ENCODE measurements at places on chromosomes 11 and 22. TPM values are rescaled to one million over a fixed set of nuclear protein-coding genes. Genes with fewer than 3 reads are reported as not detected.
A peak's percentile ranks its signal among the peaks of the same experiment; 100 is the strongest.

Gene APOL4
- not detected for total RNA-seq

- DNase-seq = no peak
These were observed 53.7 kb upstream of the ATXN10 start for GRCh38 chr22:45617948-45618347.

DNA sequence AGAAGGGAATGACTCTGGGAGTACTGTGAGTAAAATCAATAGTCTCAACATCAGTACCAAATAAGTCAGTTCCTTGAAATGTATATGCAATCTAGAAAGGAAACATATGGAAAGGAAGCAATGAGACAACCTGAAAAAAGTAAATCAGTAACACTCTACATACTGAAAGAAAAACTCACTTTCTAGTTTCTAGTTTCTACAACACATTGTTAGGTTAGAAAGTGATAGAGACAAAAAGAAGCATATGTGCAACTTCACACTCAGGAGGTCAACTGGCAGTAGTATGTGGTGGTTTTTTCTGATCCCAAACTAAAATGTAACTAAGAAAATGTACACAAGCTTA, 156.5 kb upstream of the SOX6 start:
- DNase-seq = no peak

DNA sequence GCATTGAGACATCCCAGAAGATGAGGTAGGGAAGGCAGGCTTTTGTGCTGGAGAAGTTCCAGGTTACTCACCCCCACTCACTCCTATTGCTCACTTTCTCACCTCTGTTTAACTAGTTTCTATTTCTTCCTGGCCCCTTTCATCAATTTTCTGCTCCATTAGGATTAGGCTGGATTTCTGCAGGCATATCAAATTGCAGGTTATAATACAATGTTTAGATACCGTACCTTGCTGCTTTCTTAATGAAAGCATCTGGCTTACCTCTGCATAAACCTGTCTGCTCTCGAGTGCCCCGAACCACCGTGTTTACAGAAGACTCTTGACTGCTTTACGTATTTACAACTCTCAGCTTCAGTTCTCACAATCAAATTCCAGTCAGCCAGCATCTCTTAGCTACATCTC, 173.7 kb downstream of the ADAMTS15 start:
- DNase-seq = no peak

Gene CBLIF
- not detected for total RNA-seq

GRCh38 chr11:64229090-64229743, 1.1 kb upstream of the DNAJC4 start:
- no peak for DNase-seq

DNA sequence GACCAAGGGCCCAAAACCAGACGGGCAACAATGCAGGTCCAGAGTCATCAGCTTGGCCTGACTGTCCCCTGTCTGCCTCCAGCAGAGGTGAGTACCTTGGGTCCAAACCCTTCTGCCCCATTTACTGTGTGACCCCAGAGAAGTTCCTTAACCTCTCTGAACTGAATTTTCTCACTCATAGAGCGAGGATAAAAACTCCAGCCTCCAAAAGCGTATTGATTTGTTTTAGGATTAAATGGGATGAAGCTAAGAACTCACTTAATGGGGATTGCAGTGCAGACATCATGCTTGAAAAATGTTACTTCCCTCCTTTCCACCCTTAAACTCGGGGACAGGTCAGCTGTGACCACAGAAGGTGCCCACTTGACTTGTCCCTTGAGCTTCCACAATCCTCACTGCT, 22.6 kb downstream of the IGLL1 start:
- DNase-seq = no peak

DNA sequence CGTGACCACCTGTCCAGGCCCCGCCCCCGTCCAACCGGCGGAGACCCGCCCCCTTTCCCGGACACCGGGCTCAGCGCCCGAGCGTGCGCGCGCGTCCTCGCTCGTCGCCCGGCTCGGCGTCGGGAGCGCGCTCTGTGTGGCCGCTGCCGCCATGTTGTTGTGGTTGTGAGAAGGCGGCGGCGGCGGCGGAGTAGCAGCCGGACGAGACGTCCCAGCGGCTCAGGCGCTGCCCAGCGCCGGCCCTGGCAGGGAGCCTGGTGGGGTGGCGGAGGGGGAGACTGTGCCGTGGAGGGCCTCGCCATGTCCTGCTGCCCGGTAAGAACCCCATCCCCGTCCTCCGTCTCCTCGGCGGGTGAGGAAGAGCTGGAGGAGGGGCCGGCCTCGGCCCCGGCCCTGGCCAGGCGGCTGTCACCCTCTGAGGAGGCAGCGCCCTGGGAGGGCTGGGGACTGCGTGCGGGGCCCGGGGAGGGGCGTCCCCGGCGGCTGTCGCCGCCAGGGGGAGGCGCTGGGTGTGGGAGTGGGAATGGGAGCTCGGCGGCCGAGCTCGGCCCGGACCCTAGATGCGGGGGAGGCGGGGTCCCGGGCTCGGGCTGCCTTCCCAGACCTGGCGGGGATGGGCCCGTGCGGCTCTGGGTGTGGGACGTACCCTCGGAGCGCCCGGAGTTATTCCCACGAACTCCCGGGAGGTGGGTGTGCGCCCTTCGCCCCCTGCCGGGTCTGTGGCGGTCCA, at the start of gene MTMR3:
Gene MTMR3, plus strand, starts transcription at position 130 of the 730 bp plus-strand sequence. CDS start 87,886 bp downstream, outside the sequence.
- peak; percentile 82 for DNase-seq

DNA sequence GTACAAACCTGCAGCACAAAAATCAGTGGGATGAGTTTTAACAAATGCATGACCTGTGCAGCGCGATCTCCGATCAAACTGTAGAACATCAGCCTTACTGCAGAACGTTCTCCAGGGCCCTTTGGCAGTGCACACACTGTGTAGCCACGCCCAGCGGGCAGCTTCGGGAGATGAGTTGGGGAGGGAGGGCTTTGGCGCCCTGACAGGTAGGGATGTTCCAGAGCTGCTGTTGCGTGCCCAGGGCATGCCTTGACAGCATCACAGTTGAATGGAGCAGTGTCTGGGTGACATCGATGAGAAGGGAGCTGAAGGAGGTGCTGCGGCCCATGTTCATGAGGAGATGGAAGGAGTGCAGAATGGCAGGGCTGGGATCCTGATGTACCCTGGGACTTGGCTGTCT, 80.2 kb downstream of the TBC1D22A start:
- no peak for DNase-seq

DNA sequence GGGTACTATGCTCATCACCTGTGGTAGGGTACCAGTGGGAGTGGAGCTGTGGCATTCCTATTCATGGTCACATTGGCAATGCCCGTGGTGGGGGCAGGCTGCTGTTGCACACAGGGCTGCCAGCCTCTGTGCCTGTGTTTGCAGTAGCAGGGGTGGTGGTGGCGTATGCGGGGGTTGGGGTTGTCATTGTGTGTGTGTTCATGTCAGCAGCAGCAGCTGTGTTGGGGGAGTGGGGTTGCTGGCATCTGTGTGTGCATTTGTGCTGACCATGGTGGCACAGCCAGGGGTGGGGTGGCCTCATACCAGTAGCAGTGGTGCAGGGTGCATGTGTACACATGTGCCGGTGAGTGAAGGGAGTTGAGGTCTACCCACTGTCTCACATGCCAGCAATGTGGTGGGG, 34.4 kb downstream of the TMEM225 start:
- no peak for DNase-seq

Gene KDM4E
- total RNA-seq = not detected

DNA sequence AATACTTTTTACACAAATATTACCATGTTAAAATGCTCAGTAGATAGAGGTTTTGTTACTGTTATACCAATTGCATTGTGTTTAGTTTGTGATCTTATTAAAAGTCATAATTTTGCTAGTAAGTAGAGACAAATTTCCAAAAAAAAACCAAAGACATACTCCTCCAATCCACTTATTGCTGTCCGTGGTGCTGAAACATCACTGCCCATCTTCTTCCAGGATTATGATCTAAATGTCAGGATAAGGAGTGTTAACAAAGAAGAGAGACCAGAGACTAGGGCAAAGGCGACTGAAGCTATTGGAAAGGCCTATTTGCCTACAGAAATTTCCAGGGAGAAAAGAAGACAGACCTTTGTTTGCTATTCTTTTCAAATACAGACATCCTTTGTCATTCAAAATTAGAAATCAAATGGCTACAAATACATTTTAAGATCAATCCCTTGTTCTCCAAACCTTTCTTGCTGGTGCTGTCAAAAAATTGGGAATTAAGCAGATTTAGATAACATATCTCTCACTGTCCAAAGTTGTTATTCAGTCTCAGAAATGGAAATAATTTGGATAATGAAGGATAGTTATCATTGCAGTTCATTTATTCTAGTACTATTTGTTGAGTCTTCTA, 199.7 kb downstream of the C11orf91 start:
- no peak for DNase-seq

GRCh38 chr11:94666792-94667721, 99.9 kb downstream of the PIWIL4 start:
- no peak for DNase-seq

Gene P4HA3
- total RNA-seq = 0.74 TPM

GRCh38 chr11:87284306-87284705, 246.6 kb downstream of the TMEM135 start:
- no peak for DNase-seq

- DNase-seq = no peak
These were observed 391.9 kb upstream of the CADM1 start for GRCh38 chr11:115896084-115896483.

Gene OR2AG2
- not detected for total RNA-seq

Gene KRTAP5-3
- total RNA-seq = not detected

- DNase-seq = peak; percentile 65
These were observed 9.4 kb upstream of the LAYN start for GRCh38 chr11:111531136-111531535.

DNA sequence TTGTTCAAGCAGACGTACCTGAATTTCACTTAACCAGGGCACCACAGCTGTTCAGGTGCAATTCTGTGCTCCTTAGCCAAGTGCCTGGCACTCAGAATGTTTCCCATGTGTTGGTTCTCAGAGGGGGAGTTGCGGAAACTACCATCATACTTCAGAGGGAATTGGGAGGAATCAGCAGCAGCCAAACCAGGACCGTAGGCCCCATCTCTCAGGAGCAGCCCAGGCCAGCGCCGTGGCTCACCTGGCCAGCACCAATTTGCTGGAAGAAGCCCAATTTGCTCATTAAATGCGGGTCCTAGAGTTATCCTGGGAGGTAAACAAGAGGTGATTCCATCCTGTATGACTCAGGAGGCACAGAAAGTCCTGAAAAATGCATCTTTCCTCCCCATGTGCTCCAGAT, 435.4 kb downstream of the BRD1 start:
- DNase-seq = no peak

DNA sequence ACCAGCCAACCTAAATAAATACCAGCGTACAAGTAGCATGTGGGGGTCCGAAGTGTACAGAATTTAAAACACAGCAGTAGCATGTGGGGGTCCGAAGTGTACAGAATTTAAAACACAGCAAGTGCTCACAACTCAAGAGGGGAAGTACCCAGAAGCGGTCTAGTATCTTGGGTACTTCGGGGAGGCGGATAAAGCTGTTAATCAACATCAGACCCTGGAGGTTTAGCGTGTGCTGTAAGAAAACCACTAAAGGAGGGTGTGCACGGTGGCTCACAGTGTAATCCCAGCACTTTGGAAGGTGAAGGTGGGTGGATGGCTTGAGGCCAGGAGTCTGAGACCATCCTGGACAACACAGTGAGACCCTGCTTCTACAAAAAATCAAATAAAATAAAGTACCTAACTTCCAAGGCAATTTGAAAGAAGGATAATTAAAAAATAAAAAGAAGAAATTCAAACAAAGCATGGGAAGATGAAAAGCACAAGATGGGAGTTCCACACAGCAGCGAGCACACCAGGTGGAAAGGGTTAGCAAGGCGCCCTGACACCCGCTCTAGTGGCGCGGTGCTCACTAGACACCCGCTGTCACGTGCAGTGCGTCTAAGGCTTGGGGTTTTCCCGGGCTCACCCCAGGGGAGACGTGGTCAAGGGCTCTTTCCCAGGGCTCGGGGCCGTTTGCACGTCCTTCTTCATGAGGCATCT, 35.0 kb upstream of the MOB2 start:
- DNase-seq = no peak

- DNase-seq = peak; percentile 54
These were observed 718.8 kb downstream of the CNTN5 start for GRCh38 chr11:99739464-99740089.

DNA sequence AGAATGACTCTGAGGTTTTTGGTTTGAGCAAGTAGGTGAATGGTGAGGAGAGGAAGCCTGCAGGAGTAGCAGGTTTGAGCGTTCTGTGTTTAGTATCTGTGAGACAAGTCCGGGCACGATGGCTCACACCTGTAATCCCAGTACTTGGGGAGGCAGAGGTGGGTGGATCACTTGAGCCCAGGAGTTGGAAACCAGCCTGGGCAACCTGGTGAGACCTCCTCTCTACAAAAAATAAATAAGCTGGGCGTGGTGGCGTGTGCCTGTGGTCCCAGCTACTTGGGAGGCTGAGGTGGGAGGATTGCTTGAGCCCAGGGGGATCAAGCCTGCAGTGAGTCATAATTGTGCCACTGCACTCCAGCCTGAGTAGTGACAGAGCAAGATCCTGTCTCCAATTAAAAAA, 9.7 kb upstream of the CENATAC start:
- DNase-seq = peak; percentile 46

Gene SAA4
- not detected for total RNA-seq

Gene KCNK4
- not detected for total RNA-seq

DNA sequence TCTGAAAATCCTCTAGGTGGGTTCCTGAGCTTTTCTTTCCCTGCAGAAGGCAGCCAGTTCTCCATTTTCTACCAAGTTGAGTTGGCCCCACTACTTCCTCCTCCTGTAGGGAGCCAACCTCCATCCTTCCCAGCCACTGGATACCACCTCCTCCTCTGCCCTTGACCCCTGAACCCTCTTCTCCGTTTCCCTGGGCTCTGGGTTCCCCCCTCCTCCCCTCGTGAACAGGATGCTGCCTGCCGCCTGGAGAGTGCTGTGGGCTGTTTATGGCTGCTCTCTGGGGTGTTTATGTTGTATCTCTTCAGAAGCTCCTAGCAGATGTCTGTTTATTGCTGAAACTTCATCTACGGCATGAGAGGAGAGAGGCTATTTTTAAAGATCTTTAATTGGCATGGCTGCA, 8.6 kb downstream of the MICAL2 start:
- no peak for DNase-seq

DNA sequence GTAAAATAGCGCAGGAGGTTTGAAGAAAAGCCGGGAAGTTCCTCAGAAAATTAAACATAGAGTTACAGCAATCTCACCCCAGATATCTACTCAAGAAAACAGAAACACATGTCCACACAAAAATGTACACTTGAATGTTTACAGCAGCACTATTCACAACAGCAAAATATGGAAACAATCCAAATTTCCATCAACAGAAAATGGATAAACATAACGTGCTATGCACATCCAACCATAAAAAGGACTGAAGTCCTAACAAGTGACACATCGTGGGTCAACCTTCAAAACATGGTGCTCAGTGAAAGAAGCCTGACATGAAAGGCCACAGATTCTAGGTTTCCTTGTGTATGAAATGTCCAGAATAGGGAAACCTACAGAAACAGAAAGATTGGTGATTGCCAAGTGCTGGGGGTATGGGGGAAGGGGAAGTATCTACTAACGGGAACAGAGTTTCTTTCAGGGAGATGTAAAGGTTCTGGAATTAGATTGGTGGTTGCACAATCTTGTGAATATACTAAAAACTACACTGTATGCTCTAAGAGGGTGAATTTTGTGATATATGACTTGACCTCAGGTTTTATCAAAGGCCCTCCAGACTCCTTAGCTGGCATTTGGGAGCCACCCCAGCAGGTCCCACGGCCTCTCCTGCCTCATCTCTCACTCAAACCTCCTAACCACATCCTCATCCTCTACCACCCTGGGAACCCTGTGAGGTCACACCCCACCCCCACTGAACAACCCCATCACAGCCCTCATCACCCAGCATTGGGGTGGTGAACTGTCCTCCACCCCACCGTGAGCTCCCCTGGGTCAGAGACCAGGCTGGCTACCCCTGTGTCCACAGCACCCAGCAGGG, 69.2 kb upstream of the PRR5 start:
- DNase-seq = no peak

All from HT1080 (cell line).